ENCODE measurements at places on chromosomes 12 and 14. TPM values are rescaled to one million over a fixed set of nuclear protein-coding genes. Genes with fewer than 3 reads are reported as not detected.

JAG2 gene
- total RNA-seq: 6.3 TPM

SMARCC2 gene
- 25.6 TPM for total RNA-seq

- no peak for DNase-seq
These were observed 265.6 kb upstream of the GARIN6 start for GRCh38 chr12:99381992-99382391.

BCL2L14 gene
- total RNA-seq: not detected

DNA sequence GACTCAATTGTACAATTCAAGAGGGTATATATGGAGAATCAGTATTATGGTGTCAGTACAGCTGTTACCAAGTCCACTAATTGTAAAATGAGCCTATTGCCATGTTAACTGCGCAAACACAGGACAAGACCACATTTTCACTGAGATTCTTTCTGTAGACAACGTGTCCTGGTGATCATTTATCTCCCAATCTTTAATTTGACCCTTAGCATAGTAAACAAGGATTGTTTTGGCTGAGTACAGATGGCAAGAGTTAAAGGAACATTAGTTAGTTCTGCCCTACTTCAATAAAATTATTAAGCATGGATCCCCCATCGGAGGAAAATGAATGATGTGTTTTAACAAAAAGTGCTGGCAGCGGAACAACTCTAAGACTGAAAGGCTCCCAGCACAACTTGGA is 36.1 kb downstream of the SLC15A5 start:
- DNase-seq: no peak

- DNase-seq: no peak
These were observed 15.5 kb upstream of the ENDOU start for GRCh38 chr12:47740606-47741339.

DNA sequence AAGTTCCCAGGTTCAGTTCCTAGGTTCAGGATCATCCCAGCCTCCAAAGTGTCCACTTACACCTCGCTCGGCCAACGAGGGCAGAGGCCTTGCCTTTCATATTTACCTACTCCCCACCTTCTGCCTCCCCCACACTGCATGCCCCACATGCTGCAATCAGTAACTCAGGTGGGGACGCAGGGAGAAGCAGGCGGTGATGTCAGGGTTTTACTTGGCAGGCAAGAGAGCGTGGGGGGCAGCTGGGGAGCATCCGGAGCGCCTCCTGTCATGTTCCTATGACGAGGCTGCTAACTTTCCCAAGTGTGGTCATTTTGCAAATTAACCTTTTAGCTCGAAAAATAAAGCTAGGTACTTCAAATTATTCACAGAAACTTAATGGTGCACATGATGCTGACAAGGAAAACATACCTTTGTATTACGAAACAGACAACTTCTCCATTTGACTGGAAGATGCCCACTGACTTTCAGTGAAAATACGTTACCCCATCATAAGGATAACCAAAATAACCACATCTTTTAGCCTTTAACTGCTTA is 53.8 kb downstream of the SETD3 start:
- no peak for DNase-seq

- no peak for DNase-seq
These were observed 291.3 kb downstream of the RPAP3 start for GRCh38 chr12:47414511-47414910.

TAS2R14 gene
- 0.15 TPM for total RNA-seq

GRCh38 chr12:49340971-49341776 is 4.2 kb upstream of the C1QL4 start:
- no peak for DNase-seq

STAT2 gene
- total RNA-seq: 47.1 TPM
